Renal cortical epithelial cell (primary cell): ENCODE measurements at places on chromosomes 1 and 21. TPM values are rescaled to one million over a fixed set of nuclear protein-coding genes. Genes with fewer than 3 reads are reported as not detected.

Gene MCOLN3
- 1.3 and 4.0 TPM in 2 replicates for total RNA-seq

Gene CRYAA
- total RNA-seq = not detected in 2 replicates

- DNase-seq = no peak
Observed at GRCh38 chr1:182351790-182352364, 39.7 kb downstream of the GLUL start.

DNA sequence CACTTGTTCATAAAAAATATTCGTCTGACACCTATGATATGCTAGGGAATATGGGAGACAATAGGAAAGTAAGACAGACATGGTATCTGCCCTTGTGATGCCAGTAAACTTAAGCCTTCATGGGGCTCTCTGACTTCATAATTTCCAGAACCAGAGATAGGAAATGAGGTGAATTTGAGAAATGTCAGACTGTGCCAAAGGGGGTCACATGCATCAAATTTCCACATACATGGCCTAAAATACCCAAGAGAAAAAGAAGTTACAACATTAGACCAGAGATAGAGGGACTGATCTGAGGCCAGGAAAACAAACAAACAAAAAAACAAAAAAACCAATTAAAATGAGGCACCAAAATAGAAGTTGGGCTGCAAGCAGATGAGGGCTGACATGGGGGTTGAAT is 75.7 kb downstream of the DISC1 start:
- no peak for DNase-seq

DNA sequence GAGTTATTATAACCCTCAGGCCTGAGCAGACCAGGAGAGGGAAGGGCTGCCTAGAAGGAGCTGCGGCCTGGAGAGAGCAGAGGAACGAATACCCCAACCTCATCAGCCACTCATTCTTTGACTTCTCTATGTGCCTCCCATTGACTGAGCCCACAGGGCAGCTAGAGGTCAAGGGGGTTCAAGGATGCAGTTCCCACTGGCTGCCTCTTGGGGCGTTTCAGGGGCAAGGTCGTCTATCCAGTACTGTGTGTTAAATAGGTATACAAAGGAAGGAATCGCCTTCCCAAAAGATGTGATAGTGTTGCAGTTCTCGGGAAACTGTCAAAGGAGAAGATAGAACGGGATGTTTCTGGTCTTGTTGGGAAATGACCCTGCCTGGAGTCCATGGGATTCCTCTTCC is 250.6 kb downstream of the PRDM2 start:
- DNase-seq = no peak

GRCh38 chr1:116795482-116795829 is 41.2 kb downstream of the CD2 start:
- DNase-seq = no peak

GRCh38 chr21:40080385-40080784 is 213.1 kb downstream of the PCP4 start:
- no peak for DNase-seq

DNA sequence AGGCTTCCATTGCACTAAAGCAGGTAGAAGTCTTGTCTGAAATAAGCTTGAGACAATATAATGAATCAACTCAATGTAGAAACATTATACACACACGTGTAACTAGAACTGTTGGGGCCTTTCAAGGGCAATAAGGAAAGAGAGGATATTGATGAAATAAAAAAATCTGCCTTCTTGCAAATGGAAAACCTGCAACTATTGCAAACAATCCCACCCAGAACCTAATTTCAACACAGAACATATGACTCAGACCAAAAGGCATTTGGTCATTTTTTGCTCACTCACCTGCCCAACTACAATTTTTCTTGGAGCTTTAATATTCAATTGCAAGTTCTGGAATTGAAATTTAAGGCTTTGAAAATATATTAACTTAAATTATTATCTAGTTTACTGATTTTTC is 900.1 kb downstream of the TTLL7 start:
- DNase-seq = peak; percentile 60

GRCh38 chr1:108644984-108645383 is 15.9 kb downstream of the HENMT1 start:
- DNase-seq = no peak
